ENCODE measurements at places on chromosomes 12 and 14.

- no peak for DNase-seq
Measured at GRCh38 chr14:24979725-24980239, 70.2 kb downstream of the STXBP6 start.

GRCh38 chr14:100294213-100294962, 11.9 kb downstream of the SLC25A29 start:
- DNase-seq = no peak

GRCh38 chr12:71972441-71973074, 33.9 kb downstream of the TPH2 start:
- DNase-seq = no peak

DNA sequence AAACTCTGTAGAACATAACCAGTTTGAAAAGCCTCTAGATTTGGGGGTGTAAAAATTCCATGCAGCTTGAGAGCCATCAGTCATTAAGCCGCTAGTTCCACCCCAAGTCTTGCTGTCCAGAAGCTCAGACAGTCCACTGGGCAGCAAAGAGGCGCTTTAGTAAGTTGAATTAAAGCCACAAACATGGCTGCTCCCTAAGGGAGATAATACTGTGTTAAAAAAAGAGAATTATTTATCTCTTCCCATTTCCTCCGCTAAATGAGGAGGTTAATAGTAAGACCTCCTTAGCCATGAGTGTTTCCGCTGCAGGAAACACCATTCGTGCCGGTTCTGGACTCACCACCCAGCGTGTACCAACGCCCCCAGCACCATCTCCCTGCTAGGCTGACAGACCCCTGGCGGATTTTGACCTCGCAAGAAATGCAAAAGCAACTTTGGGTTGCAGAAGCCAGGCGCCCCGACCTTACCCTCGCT, 536 bp downstream of the TM7SF3 start:
- DNase-seq = no peak

- DNase-seq = no peak
Measured at GRCh38 chr14:71388862-71389261, 481.6 kb downstream of the PCNX1 start.

DNA sequence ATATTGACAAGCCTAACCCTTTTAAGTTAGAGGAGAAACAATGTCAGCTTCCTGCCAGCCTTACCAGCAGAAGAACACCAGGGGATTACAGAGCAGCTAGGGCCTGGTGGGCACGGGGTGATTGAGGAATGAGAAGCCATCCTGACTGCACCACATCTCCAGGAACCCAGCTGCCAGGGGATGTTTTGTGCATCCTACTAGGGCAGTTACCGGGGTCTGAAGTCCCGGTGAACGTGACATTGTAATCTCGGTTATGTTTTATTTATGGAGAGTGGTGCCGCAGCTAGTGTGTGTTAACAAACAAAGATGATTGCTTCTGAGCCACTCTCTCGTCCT, 115.9 kb downstream of the BCL11B start:
- no peak for DNase-seq

DNA sequence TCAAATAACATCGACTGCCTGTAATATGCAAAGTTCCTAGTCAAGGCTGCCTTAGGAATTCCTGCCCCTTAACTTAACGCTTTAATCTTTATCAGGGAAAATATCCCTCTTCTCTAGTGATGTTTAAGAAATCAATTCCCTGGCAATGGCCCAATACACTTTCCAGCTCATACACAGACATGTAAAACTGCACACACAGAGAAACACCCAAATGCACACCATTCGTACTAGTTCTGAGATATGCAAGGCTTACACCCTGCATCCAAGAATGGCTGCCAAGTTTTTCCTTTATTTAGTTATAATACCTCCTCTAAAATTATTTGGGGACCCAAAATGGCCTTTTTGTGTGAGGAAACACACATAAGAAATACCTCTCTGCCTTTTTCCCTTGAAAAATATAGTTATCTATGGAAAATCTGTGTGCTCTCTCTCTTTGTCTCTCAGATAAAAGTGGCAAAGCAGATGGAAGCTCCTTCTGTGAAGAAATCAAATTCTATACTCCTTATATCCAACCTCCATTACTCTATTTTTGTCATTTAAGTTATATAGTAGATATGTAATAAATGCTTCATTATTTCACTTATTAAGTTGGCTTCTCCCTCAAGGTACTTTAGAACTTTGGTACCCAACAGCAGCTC, 120.0 kb upstream of the MDM1 start:
- DNase-seq = no peak

- no peak for DNase-seq
Measured at GRCh38 chr12:29428633-29429032, 47.7 kb upstream of the ERGIC2 start.

DNA sequence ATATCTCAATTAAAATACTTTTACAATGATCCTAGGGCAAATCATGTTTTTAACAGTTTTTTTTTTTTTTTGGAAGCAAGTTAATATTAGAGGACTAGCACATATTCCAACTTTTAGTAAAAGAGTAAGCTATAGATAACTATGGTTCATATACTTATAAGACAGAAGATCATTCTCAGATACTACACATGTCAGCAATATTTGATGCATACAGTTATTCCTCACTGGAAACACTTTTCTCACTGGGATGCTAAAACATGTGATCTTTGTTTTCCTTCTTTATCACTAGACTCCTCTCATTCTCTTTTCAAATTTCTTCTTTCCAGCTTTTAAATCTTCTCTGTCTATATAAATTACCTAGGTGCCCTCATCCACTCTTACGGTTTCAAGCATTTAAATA, 1020.4 kb upstream of the FBXO33 start:
- no peak for DNase-seq

DNA sequence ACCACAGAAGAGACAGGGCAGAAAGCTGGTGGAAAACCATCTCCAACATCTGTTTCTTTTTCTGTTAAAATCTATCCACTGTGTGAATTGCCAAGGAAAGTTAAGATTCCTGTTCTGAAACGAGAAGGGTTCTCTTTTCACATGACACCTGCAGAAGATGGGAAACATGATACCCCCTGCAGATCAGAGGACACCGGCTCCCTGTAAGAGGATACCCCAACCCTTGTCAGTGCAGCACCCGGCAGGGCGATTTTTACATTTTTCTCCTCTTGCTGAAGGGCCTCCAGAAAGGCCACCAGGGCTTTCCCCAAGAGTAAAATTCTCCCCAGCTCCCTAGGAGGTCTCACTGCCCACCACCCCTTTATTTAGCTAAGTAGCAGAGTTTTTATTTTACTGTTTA, 48.2 kb downstream of the DPF3 start:
- DNase-seq = no peak

DNA sequence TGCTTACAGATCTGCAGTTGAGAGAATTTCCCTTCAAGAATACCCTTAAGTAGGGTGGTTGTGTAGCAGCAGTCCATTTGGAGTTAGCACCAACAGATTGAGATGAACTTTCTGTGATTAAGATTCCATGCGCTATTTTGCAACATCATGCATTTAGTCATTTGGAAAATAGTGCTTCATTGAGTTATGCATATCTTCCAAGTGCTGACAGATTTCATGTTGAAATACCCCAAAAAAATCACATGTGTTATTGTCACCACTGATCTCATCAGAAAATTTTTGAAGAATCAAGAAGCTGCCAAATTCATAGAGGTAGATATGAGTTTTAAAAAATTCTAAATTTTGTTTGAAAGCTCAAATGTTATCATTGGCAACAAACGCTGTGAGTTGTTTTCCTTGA, 35.5 kb upstream of the OSBPL8 start:
- no peak for DNase-seq

DNA sequence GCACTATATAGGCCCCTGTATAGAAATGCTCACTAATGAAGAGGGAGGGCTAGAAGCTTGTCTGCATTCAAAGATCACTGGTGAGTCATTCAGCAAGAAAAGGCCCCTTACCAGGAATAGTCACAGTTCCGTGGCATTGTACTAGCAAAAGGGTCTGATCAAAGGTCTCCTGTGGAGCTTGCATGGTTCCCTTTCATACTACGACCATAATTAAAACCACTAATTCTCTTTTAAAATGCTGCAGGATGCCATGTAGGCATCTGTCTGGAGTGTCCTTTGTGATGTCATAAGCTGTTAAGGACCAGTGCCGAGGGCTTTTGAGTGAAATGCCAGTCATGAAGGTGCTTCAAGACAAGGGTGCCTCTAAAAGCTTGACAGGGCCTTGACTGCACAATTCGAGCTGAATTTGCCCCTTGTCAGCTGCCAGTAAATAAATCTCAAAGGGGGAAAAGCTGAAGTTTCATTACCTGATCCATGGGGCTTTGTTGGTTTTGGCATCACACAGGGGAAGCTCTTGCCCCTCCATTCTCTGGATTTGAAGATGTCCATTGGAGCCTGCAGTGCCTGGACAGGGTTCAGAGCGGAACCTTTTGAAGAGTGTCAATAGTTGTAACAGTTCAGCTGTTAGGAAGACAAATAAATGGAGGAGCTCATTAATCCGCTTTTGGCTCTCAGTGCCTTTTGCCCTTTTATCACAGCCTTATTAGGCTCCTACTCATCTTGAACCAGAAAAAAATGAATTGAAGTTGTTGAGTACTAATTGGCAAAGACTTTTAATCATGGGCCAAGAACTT, 69.1 kb downstream of the TMEM260 start:
- DNase-seq = no peak

DNA sequence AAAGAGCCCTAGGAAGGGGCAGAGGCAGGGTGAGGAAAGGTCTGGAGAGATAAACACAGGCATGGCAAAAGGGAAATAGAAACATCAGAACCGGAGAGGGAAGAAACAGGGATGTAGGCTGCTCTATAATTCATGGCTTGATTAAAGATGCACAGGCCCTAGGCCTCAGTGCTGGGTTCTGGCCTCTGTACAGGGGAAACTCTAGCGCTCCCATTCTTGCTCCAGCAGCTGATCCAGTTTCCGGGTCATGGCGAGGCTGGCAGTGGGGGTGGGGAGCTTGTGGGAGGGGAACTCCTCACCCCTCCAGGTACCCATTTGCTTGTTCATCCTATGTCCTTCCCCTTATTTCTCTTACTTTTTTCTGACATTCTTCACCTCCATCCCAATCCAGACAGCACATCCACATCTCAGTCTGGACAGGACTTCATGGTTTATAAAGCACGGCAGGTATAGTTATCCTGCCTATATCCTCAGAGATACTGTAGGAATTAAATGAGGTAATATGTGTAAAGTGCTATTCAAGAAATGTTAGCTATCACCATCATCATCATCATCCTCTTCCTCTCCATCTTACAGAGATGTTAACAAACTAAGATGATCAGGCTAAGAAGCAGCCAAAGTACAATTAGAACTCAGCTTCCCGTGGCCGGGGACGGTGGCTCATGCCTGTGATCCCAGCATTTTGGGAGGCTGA, 8.0 kb upstream of the GPR84 start:
- no peak for DNase-seq

- no peak for DNase-seq
Measured at GRCh38 chr12:29782871-29783772, 620 bp downstream of the TMTC1 start.

GRCh38 chr12:68431786-68432185, 99.6 kb upstream of the MDM1 start:
- DNase-seq = no peak

All from HepG2 (cell line).